Activated effector memory CD4-positive, alpha-beta T cell treated with Interleukin-2 at 50 U/mL for 16 hours (primary cell): ENCODE measurements at places on chromosomes 2 and 18.

DNA sequence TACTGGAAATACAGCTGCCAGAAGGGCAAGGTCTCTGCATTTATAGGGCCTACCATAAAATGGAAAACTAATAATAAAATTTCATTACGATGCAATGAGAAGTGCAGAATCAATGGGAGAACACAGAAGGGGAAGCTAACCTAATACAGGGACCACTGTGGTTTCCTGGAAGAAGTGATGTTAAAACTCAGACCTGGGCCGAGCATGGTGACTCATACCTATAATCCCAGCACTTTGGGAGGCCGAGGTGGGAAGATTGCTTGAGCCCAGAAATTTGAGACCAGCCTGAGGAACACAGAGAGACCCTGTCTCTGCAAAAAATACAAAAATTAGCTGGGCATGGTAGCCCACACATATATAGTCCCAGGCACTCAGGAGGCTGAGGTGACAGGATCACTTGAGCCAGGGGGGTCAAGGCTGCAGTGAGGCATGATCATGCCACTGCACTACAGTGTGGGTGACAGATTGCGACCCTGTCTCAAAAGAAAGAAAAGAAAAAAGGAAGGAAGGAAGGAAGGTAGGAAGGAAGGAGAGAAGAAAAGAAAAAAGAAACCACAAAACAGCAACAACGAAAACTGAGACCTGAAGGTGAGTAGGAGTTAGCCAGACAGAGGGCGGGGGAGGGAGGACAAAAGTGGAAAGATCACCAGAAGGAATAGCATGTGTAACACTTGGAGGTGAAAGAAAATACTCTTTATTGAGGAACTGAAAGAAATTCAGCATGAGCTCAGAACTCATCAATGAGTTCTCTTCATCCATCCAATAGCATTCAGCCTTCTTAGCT, 58.3 kb upstream of the DTNA start:
- no peak for DNase-seq

DNA sequence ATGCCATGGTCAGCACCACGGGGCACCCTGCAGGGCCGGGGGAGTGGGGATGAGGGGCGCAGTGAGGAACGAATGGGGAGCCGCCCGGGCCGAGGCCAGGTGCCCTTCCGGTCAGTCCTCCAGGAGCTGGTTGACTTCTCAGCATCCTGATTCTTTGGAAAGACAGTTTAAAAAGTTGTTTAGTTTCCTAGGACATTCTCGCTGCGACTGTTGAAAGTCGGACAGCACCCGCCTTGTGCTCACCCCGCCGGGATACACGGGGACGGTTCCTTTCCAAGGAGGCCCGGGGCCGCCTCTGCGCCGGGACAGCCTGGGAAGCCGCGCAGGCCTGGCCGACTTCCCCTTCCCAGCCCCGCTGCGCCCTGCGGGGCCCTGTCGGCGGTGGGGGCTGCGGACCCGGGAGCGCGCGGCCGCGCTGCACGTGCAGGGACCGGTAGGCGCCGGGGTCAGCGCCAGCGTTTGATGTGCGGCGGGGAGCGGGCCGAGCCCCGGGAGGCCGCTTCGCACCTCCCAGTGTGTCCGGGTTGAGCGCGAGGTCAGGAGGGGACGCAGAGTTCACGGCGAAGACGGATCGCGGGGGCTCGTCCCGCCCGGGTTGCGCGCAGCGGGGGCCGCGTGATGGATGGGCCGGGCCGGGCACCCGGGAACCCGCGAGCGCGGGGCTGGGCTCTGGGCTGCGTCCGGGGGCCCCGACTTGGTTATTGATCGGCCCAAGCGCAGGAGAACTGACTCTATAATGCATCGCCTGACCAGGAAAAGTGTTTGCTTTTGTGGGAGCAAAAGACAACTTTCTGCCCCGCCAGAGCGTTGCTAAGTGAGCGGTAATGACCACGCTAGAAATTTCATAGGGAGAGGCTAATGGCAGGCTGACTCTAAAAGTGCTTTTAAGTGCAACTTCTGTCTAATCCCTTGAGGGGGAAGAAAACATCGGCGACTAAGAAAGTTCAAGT, 28.0 kb upstream of the SMIM21 start:
- no peak for DNase-seq

DNA sequence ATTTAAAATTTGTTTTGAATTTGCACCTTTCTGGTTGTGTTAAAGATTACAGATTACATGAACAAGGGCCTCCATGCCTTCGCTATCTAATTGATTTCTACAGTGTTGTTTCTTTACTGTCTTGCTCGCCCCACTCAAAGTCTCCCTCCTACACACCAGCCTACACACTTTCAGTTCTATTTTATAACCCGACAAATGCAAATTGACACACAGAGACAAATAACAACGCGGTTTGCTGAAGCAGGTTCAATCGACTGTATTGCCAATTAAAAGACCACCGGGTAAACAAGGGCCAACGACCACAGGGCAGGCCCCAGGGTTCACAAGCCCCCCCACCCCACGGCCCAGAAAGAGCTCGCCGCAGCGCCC, 869 bp downstream of the STARD7 start:
- DNase-seq: no peak

DNA sequence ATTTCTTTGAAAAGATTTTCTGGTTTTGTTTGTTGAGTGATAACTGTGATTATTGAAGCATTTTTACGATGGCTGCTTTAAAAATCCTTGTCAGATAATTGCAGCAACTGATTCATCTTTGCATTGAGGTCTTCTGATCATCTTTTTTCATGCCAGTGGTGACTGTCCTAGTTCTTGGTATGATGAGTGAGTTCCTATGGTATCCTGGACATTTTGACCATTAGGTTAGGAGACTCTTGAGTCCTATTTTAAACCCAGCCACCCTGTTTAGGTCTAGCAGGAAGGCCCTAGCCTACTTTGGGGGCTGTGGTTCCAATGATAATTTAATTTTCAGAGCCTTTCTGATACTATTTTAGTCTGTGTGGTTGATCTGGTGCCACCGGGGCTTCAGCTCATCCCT, 72.7 kb upstream of the REV1 start:
- no peak for DNase-seq

DNA sequence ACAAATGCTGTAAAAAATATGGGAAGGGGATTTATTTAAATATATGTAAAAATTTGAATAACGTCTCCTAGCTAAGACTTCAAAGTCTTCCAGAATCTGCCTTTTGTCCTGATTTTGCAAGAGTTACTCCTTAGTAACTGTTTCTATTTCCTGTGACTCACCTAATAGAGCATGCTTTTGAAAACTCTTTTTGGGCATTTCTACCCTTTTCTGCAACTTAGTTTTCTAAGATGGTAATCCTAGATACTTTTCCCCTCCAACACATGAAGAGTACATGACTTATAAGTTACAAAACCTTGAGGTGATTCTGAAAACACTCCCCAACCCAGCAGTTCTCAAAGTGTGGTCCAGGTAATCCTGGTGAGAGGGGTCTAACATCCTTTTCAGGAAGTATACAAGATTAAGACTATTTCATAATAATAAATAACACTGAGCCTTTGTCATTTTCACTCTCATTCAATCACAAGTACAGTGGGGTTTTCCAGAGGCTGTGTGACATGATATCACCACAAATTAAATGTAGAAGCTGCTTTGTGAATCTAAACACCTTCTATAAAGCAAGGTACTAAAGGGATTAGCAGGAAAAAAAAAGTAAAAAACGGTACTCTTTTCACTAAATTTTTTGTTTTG, 31.9 kb downstream of the PPP4R3B start:
- no peak for DNase-seq

DNA sequence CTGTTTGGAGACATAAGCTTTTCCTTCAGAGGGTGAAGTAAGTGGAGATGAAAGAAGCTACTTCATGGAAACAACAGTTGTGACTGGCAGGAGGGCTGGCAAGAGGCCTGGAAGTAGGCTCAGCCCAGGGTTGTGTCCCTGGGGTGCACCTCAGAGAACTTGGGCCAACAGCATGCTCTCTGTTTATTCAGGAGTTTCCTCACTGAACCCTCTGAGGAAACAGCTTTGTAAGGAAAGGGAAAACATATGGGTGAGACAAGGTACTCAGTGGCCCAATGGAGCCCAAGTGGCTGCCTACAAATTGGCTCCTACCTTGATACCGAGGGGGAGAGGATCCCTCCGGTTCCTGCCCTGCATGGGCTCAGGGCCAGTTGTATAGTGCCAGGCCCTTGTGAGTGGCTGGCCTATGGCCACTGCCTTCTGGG, 115.5 kb upstream of the ITGA6 start:
- no peak for DNase-seq
